ENCODE measurements at places on chromosomes 5 and 9.

GRCh38 chr5:173866858-173867679, 21.1 kb upstream of the CPEB4 start:
- no peak for DNase-seq

DNA sequence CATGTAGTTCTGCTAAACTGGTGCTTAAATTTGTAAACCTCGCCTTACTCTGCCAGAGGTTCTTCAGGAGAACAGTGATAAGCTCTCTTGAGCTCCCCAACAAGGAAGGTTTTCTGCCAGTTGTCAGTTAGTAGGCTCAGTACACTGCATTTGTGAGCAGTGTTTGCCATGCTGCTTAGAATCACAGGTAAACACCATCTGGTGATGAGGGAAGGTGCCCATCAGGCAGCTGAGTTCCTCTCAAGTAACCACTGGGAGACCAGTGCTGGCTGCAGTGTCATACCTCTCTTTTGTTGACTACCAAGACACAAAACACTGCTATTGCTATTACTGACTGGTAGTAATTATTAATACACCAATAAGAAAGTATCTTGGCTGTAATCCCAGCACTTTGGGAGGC, 186.2 kb upstream of the OTULINL start:
- no peak for DNase-seq

GRCh38 chr5:52798938-52799337, 11.2 kb downstream of the ITGA1 start:
- DNase-seq = no peak

DNA sequence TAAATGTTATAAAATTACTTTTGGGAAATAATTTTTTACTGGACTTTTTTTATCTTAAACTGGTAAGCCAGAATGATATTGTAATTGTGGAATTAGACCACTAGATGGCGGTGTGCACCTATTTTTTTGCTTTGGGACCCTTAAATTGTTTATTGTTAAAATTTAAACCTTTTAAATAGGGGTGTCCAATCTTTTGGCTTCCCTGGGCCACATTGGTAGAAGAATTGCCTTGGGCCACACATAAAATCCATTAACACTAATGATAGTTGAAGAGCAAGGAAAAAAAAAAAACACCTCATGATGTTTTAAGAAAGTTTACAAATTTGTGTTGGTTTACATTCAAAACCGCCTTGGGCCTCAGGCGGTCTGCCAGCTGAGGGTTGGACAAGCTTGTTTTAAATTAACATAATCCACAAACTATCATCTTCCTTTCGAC, 28.4 kb upstream of the GADD45G start:
- no peak for DNase-seq

- DNase-seq = no peak
These were observed 1.6 kb upstream of the BRINP1 start for GRCh38 chr9:119370816-119371215.

- no peak for DNase-seq
These were observed 66.5 kb downstream of the NUP214 start for GRCh38 chr9:131191857-131192256.

DNA sequence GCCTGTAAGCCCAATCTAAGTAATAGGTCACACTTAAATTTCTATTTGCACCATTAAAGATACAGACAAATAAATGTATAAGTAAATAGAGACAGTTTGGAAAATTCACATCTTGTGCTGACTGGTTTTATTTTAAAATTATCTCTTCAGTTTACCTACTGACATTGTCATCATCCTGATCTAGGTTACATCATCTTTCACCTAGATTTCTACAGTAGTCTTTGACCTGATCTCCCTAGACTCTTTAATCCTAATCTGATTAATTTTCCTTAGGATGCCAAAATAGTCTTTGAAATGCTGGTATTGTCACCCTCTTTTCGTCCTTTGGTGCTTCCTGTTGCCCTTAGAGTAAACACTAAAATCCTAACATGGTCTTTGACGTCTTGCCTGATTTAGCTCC, 43.9 kb downstream of the NDUFS4 start:
- DNase-seq = no peak

GRCh38 chr9:27150746-27151406, 41.9 kb downstream of the TEK start:
- no peak for DNase-seq

Data from effector CD8-positive, alpha-beta T cell (primary cell).